ENCODE measurements at places on chromosomes 1 and 21. TPM values are rescaled to one million over a fixed set of nuclear protein-coding genes. Genes with fewer than 3 reads are reported as not detected.

- DNase-seq: peak; percentile 66
Observed at GRCh38 chr1:228043281-228043848, 36.6 kb downstream of the WNT3A start.

GRCh38 chr1:39410915-39411436, 80.5 kb upstream of the BMP8A start:
- DNase-seq: peak; percentile 85

GRCh38 chr1:1117469-1117831, 1.6 kb upstream of the C1orf159 start:
- no peak for DNase-seq

DNA sequence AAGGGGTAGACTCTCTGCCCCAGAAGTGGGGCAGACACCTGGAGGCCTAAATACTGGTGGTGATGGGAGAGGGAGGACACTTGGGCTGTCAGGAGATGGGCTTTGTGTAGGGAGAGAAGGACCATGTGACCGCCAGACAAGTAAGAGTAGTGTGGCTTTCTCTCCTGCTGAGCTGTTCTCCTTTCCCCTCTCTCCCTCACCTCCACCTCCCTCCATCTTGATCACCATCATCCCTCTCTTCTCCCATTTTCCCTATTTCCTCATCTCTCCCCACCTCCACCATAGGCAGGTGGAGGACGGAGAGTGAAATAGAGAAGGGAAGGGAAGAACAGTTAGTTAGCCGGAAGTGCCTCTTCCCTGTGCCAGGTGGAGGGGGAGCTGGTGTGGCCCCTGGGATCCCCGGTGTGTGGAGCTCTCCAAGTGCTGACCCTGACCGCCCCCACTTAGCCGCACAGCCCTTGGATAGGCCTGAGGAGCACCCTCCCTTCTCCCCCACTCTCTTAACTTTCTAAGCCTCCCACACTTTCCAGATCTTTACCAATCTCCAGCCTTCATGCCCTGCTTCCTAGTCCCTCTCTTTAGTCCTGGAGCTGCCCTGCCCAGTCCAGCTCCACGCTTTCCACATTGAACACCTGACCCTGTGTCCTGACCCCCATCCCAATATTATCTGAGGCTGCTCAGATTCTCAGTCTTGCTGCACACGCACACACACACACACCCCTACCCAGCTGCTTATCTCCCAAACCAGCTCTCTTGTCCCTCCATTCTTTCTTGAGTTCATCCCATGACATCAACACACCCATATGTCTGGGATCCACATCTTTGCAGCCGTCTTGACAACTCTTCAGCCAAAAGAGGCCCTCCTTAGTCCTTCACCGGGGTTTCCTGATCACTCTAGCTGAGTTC, 1.5 kb downstream of the CELF3 start:
- no peak for DNase-seq

DNA sequence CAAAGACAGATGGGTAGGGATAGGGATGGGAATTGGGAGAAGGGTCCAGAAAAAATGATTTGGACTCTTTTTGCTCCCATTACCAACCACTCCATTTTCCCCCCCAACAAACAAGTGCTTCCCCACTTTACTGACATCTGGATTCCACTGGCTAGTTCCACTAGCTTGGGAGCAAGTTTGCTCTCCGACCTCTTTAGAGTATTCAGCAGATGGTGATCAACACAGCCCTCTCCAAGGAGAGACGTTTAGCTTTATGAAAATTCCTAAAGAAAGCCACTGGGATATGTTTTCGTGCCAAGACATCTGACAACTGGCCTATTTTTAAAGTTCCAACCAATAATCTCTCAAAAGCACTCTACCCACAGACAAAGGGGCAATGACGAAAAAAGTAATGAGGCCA, 50.3 kb downstream of the ITPKB start:
- no peak for DNase-seq

GRCh38 chr1:233245191-233245765, 50.2 kb downstream of the PCNX2 start:
- DNase-seq: peak; percentile 49

DNA sequence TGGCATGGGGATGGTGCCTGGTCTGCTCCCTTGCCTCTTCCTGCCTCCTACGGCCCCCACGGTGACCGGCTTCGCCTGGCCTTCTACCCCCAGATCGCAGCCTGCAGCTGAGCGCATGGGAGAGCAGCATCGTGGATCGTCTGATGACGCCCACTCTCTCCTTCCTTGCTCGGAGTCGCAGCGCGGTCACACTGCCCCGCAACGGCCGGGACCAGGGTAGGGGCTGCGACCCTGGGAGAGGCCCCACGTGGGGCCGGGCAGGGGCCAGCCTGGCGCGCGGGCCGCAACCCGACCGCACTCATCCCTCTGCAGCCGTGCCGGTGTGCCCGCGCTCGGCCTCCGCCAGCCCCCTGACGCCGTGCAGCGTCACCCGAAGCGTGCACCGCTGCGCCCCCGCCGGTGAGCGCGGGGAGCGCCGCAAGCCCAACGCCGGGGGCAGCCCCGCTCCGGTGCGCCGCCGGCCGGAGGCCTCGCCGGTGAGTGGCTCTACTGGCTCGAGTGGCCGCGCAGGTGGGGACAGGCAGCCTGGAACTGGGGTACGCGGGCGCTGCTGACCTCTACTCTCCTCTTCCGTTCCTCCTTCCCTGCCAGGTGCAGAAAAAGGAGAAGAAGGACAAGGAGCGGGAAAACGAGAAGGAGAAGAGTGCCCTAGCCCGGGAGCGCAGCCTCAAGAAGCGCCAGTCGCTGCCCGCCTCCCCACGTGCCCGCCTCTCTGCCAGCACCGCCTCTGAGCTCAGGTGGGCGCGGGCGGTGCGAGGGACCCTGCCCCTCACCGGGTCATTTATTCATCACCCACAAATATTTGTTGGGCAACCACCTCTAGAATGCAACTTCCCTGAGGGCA, 20.4 kb downstream of the MAP7D1 start:
- DNase-seq: no peak

GRCh38 chr1:59271561-59272260, 25.2 kb upstream of the FGGY start:
- DNase-seq: peak; percentile 6

DNA sequence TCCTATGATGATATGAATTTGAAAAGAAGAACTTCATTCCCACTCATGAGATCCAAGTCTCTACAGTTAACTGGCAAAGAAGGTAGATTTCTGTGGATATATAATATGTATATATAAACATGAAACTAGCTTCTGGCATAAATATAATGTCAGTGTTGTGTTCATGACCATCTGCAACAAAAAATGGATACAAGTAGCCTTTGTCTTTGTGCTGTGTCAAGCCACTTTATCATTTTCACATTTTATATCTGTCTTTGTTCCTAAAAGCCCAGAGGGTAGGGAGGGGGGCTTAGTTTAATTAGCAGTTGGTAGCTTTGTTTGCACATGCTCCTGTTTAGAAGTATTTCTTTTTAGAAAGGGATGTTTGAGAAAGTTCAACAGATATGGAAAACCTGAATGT, 56.2 kb upstream of the FASLG start:
- peak; percentile 6 for DNase-seq

DNA sequence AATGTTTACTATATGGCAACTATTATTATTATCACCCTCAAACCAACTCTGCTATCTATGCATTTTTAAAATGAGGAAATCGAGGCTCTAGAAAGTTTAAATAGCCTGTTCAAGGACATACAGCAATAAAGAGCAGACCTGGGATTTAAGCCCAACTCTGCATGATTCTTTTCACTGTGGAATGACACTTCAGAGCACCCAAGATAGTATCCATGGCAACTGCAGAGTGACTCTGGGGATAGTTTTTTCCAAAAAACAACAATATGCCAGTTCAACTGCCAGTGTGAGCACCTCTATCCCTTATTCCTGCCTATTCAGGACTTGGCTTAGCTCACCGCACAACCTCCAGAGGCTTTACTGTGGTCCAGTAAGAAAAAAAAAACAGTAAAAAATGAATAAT, 293.9 kb downstream of the BRINP2 start:
- DNase-seq: no peak

DNA sequence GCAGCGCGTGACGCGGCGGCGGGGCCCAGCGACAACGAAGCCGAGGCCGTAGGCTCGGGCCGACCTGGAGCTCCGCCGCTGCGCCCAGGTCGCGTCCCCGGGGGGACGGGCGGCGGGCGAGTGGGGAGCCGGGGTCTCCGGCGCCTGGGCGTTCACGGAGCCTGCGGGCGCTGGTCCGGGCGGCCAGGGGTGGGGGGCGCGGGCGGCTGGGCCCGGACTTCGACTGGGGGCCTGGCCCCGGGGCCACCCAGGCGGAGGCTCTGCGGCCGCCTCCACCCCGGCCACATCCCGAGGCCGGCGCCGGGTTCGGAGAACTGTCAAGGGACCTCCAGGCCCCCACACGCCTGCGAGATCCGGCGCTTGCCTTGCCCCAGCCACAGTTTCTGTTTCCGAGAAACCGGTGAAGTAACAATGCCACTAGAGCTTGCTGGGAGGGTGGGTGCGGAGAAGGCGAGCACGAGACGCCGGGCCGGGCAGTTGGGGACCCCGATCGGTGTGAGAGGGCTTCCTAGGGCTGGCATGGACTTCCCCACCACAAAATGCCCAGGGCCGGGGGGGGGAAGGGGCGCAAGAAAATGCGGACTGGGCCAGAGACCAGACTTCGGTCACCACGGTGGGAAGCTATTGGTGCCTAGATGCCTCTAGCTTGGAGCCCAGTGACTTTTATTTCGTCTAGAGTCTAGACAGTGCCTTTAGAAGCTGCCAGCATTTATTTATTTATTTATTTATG, 501 bp downstream of the FBXO6 start:
- peak; percentile 32 for DNase-seq

GRCh38 chr1:22121421-22121911, 21.4 kb downstream of the WNT4 start:
- no peak for DNase-seq

- no peak for DNase-seq
Observed at GRCh38 chr1:153306303-153307220, 6.2 kb downstream of the PGLYRP3 start.

- no peak for DNase-seq
Observed at GRCh38 chr1:199448646-199449045, 578.9 kb upstream of the NR5A2 start.

DNA sequence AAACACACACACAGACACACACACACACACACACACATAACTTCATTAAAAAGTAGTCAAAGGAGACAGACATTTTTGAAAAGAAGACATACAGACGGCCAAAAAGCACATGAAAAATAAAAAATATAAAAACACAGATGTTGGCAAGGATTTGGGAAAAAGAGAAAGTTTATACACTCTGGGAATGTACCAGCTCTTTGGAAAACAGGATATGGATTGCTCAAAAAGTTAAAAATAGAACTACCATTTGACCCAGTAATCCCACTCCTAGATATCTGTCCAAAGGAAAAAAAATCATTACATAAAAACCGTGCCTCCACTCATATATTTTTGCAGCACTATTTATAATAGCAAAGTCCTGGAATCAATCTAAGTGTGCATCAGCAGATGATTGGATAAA, 128.4 kb upstream of the C21orf91 start:
- no peak for DNase-seq

GRCh38 chr21:15843766-15844165, 114.0 kb downstream of the USP25 start:
- DNase-seq: no peak

DNA sequence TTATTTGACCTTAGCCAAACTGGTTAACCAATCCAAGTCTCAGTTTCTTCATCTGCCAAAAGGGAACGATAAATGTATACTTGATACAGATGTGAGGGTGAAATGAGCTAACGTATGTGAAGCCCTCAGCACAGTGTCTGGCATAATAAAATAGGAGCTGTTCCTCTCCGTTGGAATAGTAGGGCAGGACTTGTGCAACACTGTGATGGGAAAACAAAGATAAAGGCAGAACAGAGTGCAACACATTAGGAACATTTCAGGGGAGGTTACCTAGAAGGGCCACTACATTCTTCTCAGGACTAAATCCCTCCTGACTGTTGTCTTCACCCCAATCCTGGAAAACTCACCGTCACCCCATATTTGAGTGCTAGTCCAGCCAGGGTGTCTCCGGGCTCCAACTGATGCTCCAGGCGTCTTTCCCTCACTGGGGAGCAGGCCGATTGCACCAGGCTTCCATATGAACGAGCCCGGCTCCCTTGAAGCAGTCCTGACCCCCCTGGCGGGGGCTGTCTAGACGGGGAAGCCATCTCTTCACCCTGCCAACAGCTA, 896 bp downstream of the LYSMD1 start:
- no peak for DNase-seq

DNA sequence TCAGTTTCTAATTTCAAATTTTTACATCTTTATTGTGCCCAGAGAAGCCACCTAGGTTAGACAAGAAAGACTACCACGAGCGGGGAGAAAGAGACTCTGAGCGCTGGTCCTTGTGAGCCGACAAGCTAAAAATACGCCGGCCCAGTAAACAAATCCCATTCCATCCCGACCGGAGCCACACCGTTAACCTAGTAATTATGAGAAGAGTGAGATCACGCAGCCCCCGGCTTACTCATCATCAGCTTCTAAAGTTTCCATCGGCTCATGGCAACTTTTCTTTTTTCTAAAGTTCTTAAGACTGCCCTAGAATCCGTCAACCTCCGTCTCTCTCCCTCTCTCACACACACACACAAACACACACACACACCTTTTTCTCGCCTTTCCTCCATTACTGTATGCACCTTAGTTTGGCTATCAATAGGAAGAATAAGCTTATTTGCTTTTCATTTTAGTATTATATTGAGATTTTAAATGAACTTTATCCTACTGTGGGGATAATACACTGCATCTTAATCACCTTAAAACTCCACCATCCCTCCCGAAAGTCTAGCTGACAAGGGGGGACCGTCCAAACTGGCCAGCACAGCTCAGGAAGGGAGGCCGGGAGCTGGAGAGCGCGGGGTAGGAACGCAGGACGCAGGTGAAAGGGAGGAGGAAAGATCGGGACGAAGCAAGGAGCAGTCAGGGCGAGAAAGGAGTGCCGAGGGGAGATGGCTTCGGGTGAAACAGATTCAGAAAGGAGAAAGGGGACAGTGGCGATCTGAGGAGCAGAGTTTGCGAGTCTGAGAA, 728 bp downstream of the OTUD7B start:
- DNase-seq: peak; percentile 82

The ADAMTS1 gene
- total RNA-seq: 8.7 TPM

The TNFSF4 gene
- 1.3 TPM for total RNA-seq

The SHISAL2A gene
- total RNA-seq: not detected

The CPLANE2 gene
- total RNA-seq: 6.5 TPM

The KAZN gene
- 0.49 TPM for total RNA-seq

The C1orf87 gene
- not detected for total RNA-seq

The GBP5 gene
- not detected for total RNA-seq

The RYR2 gene
- total RNA-seq: under 0.01 TPM

The LSS gene
- total RNA-seq: 26.7 TPM

The NUP210L gene
- not detected for total RNA-seq

The SUSD4 gene
- total RNA-seq: 0.29 TPM
